ENCODE measurements at places on chromosomes 6 and 20.

- DNase-seq, result no peak
Measured at GRCh38 chr20:8583566-8584043, 451.5 kb downstream of the PLCB1 start.

GRCh38 chr6:54929245-54929909 lies 82.8 kb downstream of the FAM83B start:
- no peak for DNase-seq

DNA sequence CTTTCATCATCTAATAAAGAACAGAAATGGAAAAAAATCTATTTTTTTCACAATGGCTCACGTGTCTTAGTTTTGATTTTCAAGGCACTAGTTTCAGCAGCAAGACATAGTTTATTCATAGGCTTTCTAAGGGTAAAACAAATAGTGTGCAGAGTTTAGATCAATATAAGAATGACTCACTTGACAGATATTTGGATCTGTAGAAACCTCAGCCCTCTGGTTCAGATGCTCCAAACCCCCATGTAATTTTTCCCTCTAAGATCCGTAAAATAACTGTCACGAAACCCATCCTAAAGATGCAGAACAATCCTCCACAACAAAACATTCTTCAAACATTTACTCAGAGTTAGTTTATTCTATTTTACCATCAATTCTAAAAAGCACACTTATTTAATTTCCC lies 43.4 kb downstream of the IYD start:
- no peak for DNase-seq

DNA sequence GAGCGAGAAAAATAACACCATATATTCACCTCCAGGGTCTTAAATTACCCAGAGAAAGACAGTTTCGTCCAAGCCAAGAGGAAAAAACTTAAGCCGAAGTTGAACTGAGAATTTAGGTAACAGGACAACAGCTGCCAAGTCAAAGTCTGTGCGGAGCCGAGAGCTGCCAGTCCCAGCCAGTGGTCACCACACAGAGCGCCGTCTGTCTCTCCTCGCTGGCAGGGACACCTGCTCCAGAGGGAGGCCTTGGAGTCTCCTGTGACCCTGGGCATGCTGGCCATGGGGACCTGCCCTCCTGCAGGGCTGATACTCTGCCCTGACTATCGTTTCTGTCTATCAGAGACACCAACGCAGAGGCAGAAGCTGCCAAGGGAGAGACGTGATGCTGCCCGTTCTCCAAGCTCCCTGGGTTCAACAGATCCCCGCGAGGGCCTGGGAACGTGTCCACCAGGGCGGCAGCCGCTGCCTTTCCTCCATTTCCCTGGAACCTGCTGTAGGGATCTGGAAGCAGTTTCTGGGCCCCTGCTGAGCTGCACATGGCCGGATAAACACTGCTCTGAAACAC lies 341.3 kb downstream of the SMOC2 start:
- DNase-seq, result no peak

GRCh38 chr6:170130771-170131241 lies 160.1 kb downstream of the DLL1 start:
- no peak for DNase-seq

DNA sequence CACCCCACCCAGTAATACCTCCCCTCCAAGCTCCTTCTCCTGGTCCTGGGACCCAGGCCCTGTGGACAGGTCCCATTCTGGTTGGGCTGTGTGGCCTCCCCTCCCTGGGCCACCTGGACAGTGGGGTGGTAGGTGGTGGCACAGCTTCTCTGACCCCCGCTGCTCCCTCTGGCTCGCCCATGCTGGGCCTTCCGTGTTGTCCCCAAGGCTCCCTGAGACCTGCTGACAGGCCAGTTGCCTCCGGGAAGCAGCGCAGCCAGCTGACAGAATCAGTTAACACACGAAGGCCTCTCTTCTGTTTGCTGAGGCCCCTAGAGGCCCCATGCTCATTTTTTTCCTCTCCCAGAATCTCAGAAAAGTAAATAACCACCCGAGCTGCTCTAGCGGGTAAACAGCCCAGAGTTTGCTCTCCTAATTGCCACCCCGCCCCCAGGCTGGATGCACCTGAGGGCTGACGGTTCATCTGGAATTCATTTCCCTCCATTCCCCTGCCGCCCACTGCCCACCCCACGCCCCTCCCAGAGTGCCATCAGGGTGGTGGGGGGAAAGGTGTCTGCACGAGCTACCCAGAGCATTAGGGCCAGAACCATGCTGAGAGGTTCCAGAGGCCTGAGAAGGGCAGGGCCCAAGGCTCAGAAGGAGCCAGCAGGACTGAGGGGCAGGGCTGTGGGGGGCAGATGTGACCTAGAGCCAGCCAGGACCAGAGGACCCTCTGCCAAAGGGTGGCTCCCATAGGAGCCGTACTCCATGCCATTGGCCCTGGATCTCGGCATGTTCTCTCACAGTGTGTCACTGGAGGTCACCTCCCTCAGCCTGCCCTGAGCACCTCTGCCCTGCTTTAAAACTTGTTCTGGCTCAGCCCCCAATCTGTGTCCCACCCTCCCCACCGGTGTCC lies 157.5 kb downstream of the GRM4 start:
- DNase-seq, result no peak
